ENCODE measurements at places on chromosomes 16 and 17. TPM values are rescaled to one million over a fixed set of nuclear protein-coding genes. Genes with fewer than 3 reads are reported as not detected.

DNA sequence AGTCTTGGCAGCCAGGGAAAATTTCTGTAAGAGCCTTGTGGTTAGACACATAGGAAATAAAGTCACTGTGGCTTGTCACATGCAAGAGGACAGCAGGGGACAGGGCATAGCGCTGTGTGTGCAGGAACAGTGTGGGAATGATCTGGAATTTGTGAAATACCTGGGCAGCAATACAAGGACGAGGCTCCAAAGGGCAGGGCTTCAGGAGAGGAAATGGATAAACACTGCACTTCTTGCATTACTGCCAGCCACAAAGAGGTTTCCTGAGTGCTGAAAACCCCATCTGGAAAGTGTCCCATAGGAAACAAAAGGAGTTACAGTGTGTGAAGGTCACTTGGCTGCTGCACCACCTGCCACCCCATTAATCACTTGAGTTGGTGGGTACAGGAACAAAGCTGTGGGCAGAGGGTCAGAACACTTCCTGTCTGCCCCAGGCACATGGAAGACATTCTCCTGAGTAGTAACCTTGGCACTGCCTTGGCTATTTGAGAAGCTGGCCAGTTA is 12.1 kb upstream of the HP start:
- no peak for DNase-seq

DNA sequence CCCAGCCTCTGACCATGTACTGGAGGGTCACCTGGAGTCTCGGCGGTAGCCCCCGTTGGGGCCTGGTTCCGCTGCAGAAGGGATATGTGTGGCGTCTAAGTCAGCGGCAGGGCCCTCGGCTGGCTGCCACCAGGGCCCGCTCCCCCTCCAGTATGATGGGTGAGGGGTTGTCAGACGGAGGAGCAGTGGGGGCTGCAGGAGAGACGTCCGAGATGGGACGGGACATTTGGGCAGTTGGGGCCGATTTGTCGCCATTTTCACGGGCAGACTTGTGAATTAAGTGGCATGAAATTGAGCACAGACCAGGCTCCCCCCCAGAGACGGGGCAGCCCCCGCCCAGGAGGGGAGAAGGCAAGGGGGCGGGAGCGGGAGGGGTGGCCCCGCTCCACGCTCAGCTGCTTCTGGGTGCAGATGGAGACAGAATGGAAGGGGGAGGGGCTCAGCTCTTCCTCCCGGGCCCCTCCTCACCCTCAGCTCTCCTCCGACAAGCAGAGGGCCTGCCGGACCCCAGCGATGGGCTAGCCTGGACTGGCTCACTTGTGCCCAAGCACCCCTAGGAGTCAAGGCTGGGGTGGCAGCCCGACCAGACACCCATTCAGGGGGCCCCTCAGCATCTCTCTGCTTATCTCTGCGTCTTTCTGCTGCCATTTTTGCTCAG is 52.7 kb upstream of the LHX1 start:
- no peak for DNase-seq

- no peak for DNase-seq
Observed at GRCh38 chr17:1705004-1705403, 5.2 kb downstream of the TLCD2 start.

The C17orf50 gene
- total RNA-seq, result not detected

DNA sequence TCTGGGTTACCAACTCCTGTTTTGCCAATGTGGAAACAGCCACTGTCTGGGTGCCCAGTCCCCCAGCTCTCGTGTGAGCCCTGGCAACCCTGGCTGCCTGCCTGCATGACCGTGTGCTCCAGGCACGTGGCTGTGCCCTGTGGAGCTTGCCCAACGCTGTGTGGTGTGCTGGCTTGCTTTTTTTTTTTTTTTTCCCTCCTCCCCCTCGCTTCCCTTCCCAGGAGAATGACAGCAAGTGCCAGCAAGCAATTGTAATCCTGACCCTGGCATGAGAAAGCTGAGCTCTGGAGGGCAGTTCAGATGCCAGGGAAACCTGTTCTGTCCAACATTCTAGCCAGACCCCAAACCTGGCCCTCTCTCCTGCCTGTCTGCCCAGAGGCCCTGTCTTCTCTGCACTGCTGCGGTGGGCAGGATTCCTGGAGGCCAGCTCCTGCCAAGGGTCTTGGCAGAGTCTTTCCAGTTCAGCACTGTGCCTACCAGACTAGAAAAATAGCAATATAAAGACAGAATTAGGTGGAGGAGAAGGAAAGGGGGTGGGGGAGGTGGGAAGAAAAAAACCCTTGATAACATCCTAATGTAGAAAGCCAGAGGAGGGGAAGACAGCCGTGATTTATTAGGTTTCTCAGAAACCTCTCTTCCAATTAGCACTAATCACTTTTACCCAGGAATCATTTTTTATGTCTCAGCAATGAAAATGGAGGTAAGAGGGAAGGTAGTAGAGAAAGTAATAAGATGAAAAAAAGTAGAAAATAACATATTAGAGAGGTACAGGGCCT is 9.0 kb downstream of the HLF start:
- DNase-seq, result peak; percentile 34

The KIF2B gene
- not detected for total RNA-seq

DNA sequence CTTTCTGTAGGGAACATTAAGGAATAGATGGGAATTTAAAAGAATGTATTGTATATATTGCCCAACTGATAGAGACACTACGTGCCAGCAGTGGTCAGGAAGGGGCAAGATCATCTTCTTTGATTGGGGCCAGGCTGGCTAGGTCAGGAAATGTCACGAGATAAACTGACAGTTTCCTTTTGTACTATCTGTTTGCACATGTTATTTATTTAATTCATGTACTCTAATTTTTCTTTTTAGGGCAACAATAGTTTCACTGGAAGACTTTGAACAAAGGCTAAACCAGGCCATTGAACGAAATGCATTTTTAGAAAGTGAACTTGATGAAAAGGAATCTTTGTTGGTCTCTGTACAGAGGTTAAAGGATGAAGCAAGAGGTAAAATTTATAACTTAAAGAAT is 12.6 kb downstream of the NDEL1 start:
- no peak for DNase-seq

DNA sequence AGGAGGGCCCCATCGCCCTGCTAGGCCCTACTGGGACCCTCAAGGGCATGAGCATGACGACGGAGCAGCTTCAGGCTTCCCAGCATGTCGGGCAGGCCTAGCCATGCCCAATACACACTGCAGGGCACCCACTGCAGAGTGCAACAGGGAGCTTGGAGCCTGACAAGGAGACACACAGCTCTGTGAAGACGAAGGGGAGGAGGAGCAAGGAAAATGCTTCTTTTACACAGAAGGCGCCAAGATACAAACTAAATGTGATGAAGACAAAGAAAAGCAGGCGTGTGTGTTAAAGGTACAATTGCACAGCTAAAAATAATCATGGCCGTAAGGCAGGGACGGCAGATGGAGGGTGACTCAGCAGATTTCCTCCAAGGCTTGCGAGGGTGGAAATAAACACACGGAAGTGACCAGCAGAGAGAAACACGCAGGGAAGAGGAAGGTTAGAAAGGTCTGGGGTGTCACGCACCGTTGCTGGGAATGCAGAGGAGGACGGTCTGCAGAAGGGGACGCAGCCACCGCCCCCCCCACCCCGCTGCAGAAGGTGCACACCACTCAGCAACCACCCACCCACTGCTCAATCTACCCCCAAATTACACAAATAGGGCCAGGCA is 108.5 kb downstream of the ZNF778 start:
- peak; percentile 72 for DNase-seq

DNA sequence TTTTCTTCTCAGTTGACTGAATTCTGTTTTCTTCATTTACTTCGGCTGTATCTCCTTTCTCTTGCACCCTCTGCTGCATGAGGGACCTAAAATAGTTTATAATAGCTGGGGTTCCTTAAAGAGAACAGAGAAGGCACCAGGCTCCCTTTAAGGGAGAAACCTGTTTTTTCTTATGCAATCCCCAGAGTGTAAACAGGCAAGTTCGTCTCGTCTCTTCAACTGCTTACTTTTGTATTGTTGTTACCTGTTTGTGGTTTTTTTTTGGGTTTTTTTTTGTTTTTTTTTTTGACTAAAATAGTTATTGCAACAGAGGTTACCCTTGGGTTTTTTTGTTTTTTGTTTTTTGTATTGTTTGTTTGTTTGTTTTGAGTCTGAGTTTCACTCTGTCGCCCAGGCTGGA is 3.7 kb upstream of the LDHD start:
- DNase-seq, result no peak

DNA sequence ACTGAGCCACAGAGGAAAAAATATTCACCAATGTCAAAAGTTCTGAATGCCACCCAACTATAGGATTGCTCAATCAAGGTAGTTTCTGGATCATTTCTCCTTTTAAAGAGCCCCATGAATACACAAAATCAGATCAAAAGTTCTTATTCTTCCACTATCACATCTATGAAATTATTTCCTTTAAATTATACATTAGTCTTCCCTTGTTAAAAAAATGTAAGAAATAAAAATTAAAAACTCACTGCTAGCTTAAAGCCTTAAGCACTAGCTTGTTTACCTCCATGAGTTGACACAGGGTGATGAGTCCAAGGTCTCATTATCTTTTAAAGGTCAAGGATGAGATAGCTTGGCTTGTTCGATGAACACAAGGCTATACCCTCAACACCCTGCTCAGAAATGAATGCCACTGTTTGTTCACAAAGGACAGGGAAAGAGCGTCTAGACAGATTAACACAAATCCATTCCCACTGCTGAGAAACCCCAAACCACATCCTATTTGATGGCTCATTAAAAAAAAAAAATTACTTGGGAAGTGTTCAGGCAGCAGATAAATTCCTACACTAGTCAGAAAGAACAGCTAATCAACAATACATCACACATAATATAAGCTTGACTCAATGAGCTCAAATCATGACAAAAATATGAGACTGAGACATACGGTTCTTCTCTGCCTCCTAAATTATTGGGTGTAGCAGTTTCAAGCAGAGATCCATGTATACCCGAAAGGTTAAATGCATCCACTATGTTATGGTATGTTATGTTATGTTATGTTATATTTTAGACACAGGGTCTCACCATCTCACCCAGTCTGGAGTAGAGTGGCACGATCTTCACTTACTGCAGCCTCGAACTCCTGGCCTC is 118.9 kb downstream of the PARN start:
- DNase-seq, result no peak

- no peak for DNase-seq
Observed at GRCh38 chr17:62775876-62776275, 32.2 kb downstream of the MARCHF10 start.

- DNase-seq, result no peak
Observed at GRCh38 chr16:79415983-79416640, 184.4 kb downstream of the MAF start.

- DNase-seq, result no peak
Observed at GRCh38 chr16:58264007-58264406, 30.8 kb downstream of the PRSS54 start.

DNA sequence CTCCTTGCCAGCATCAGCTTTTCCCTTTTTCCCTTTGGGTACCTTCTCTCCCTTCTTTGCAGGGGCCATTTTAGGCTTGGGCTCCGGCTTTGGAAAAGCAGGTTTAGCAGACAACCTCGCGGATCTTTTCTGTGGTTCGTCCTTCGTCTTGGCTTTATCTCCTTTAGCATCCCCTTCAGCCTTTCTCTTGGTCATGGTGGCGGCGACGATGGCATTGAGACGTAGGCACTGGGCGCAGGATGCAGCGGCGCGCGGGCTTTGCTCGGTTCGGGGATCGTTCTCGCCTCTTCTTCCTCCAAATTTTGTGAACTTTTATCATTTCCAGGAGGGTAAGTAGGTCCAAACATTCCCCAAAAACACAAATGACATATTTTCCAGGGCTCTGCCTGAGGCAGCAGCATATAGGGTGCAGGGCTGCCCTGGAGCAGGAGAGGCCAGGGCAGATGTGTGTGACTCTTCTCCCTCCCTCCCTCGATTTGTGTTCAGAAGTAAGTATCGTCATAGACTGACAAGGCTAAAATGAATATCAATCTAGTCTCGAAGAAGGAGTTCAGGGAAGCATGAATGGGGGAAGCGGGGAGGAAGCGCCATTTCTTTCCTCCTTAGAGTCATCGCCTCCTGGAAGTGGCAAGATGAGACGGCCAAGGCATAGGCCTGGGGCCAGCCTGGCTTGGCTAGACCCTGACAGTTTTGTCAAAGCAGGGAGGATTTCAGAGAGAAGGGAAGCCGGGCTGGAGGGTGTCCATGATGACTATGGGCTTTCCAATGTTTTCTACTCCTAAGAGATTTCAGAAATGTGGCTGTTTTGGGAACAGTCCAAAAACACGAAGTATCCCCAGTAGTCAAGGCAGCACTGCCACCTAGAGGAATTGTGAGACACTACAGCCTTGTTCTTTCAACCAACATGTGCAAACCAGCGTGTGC is 13.2 kb downstream of the CHCT1 start:
- DNase-seq, result peak; percentile 67

The NT5C3B gene
- 28.4 TPM for total RNA-seq

The MFAP4 gene
- total RNA-seq, result 59.7 TPM

The SP6 gene
- total RNA-seq, result 0.40 TPM

DNA sequence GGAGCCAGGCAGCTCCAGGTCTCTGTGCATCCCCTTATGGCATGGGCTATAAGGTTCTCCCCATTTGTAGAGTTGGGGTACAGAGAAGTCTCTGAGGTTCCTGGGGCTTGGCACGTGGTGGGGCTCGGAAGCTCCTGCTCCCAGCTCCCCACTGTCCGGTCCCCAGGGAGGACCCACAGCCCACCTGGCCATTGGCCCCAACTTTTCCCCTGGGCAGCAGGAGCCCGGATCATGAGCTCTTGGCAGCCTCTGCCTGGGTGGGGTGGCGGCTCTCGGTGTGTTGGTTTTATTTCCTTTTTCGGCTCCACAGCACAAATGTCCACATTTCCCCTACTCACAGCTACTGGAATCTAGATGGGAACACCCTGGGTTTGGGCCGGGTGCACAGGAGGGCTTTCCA is 30.5 kb downstream of the GSE1 start:
- DNase-seq, result no peak

DNA sequence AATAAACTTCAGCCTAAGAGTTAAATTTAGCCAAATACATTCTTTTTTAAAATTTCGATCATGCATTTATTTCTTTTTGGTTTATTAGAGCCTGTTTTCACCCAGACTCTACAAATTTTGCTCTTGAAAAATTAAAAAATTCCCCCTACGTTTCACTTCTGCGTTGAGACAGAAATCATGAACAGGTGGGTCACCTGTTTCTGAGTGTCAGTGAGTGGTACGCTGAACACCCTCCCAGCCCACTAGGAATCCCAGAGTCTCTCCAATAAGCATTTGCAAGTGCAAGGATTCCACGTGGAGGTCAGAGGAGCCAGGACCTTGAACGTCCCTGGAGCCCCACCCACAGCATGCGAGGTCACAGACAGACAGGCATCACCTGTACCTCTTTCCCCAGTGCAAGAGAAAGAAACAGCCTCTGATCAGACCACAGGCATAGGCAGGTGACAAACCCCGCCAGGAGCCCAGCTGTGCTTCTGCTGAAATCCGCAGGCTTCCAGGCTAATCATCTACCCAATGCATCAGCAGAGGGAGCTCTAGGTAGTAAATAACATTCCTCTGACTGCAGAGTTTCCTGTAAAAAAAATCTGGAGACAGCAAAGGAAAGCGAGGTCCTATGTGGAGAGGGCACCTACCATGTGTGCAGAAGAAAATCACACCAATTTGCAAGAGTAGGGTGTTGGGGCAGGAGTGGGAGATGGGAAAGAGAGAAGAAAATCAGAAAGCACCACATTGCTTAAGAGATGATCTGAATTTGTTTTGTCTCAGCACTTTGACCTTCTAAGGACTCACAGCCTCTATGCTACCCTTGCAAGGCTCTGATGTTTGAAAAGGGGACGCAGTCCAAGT is 5.9 kb upstream of the XYLT1 start:
- peak; percentile 65 for DNase-seq

- DNase-seq, result no peak
Observed at GRCh38 chr16:78785218-78785617, 685.8 kb downstream of the WWOX start.

The SPAG9 gene
- total RNA-seq, result 131 TPM

All from transverse colon (tissue), 4 donors.